ENCODE measurements at places on chromosomes 4 and X. TPM values are rescaled to one million over a fixed set of nuclear protein-coding genes. Genes with fewer than 3 reads are reported as not detected.
A peak's percentile ranks its signal among the peaks of the same experiment; 100 is the strongest.

- no peaks in the 10 kb centered on the region for H3K36me3 ChIP-seq
- H3K27ac ChIP-seq = no peak overlapping the region
- H3K4me3 ChIP-seq = no peak overlapping the region
- no peaks in the 10 kb centered on the region for H3K4me1 ChIP-seq
- H3K27me3 ChIP-seq = no peaks in the 10 kb centered on the region
These were observed 1577.0 kb upstream of the TENM3 start for GRCh38 chr4:180665994-180666824.

GRCh38 chr4:99207911-99208718 lies 10.9 kb downstream of the ADH6 start:
- H3K4me3 ChIP-seq = no peak overlapping the region
- H3K36me3 ChIP-seq = no peaks in the 10 kb centered on the region
- no peak for DNase-seq
- no peaks in the 10 kb centered on the region for H3K27me3 ChIP-seq
- H3K27ac ChIP-seq = no peak overlapping the region

- no peaks in the 10 kb centered on the region for H3K27me3 ChIP-seq
- H3K4me1 ChIP-seq = no peaks in the 10 kb centered on the region
- no peak for DNase-seq
- H3K4me3 ChIP-seq = no peak overlapping the region
- no peaks in the 10 kb centered on the region for H3K36me3 ChIP-seq
These were observed 68.0 kb downstream of the OPHN1 start for GRCh38 chrX:68365341-68365740.

GRCh38 chr4:46999566-46999965 lies 6.2 kb upstream of the GABRA4 start:
- no peaks in the 10 kb centered on the region for H3K36me3 ChIP-seq
- DNase-seq = no peak
- no peaks in the 10 kb centered on the region for H3K4me1 ChIP-seq
- H3K27ac ChIP-seq = no peak overlapping the region
- H3K4me3 ChIP-seq = no peak overlapping the region
- H3K27me3 ChIP-seq = no peaks in the 10 kb centered on the region

DNA sequence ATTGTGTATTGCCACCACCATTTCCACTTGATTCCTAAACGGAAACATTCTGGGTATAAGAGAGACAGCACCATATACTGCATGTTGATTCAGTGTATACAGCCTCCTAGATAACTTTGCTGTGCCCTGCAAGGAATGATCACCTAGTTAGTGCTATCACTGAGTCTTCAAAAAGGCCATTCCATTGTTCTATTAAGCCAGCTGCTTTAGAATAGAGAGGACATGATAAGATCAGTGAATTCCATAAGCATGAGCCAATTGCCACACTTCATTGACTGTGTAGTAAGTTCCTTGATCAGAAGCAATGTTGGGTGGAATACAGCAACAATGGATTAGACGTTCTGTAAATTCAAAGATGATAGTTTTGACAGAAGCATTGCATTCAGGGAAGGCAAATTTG lies 1047.3 kb downstream of the PCDH18 start:
- H3K4me3 ChIP-seq = no peak overlapping the region
- no peaks in the 10 kb centered on the region for H3K36me3 ChIP-seq
- no peak overlapping the region for H3K27ac ChIP-seq

DNA sequence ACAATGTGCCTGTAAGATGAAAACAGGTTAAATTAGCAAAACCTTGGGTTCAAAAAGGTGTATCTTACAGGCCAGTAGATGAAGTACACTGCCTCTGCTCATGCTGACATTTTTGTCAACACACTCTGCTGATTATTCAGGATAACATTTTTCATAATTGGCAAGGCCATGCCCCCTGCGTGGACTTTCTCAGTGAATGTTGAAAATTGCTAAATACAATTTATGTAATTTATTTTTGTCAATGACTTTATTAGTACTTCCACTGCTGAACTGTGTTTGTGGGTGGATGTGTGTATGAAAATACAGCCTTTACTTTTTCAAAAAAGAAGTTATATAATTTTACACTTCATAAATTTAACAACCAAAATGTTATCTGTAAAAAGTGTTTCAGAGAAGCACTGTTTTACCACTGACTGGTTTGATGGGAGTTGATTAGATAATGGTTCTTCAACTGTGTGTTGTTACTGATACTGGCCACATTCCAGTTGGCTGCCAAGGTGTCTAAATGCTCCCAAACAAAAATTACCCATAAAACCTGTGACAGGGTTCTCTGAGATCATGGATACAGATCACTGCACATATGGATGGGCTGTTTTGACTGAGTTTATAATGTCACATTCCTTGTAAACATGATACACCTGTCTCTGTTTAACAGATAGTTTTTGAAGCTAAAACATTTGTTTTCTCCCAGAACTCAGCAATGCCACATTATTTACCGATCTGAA lies 151.9 kb upstream of the SLC7A11 start:
- H3K27me3 ChIP-seq = no peaks in the 10 kb centered on the region
- no peak for DNase-seq

DNA sequence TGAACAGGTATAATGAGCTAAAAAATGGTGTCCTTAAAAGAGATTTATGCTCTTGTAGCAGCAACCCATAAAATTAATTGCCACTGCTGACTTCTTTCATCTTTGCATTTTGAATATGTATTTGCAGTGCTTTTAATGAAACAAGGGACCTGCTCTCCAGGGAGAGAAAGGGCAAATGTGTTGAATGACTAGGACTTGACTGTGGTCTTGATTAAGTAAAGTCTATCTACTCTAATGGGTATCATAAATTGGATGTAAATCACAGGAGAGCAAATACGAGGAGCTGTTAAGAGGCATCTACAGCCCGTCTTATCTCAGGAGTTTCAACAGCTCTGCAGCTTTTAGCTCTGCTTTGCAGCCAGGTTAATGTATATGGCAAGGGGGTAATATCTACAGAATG lies 216.4 kb downstream of the PALLD start:
- no peaks in the 10 kb centered on the region for H3K36me3 ChIP-seq
- peak overlapping the region; percentile 87 for H3K27ac ChIP-seq
- no peak overlapping the region for H3K4me3 ChIP-seq
- H3K4me1 ChIP-seq = no peaks in the 10 kb centered on the region
- H3K27me3 ChIP-seq = no peaks in the 10 kb centered on the region

GRCh38 chr4:163614866-163615265 lies 120.4 kb downstream of the TMA16 start:
- no peak for DNase-seq
- H3K27ac ChIP-seq = no peak overlapping the region

DNA sequence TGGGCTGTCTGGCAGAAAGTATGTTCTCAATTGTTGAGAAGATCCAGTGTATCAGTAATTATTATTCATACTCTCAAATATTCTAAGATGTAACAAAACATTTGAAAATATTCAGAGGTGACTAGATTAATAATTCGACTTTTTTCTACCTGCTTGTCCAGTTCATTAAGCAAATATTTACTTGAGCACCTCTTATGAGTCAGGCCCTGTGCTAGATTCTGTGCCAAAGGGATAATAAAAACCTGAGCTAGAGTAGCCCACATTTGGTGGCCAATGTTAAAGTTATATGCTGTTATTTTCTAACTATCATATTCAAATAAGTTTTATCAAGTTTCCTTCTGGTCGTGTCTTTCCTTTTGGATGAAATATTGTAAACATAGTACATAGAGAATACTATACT lies 58.5 kb downstream of the ARHGAP10 start:
- no peak overlapping the region for H3K4me3 ChIP-seq
- H3K4me1 ChIP-seq = no peaks in the 10 kb centered on the region
- H3K27ac ChIP-seq = peak overlapping the region; percentile 16
- H3K36me3 ChIP-seq = no peaks in the 10 kb centered on the region
- no peaks in the 10 kb centered on the region for H3K27me3 ChIP-seq

DNA sequence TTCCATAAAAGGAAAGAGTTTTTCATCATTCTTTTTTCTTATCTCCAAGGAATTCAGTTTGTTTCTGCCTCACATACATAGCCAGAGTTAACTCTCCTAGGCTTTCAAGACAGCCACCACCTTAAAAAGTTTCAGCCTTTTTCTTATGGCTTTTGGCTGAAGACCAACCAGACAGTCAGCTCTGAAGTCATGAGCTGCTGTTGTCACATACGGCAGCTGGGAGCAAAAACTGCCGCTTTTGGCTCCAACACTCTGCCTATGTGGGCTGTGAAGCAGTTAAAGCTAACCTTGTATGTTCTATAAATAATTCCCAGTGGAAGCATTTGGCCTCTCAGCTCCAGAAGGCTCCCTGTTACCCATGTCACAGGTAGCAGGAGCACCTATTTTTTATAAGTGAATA lies 104.1 kb downstream of the KLHL4 start:
- H3K4me1 ChIP-seq = no peaks in the 10 kb centered on the region
- no peak overlapping the region for H3K4me3 ChIP-seq
- no peaks in the 10 kb centered on the region for H3K36me3 ChIP-seq

GRCh38 chr4:45043911-45044310 lies 317.6 kb upstream of the GNPDA2 start:
- DNase-seq = no peak
- no peaks in the 10 kb centered on the region for H3K36me3 ChIP-seq
- H3K27me3 ChIP-seq = no peaks in the 10 kb centered on the region
- H3K4me1 ChIP-seq = no peaks in the 10 kb centered on the region
- no peak overlapping the region for H3K4me3 ChIP-seq
- H3K27ac ChIP-seq = no peak overlapping the region

GRCh38 chr4:13920111-13920875 lies 292.8 kb upstream of the BOD1L1 start:
- no peak overlapping the region for H3K4me3 ChIP-seq
- H3K36me3 ChIP-seq = no peaks in the 10 kb centered on the region
- no peaks in the 10 kb centered on the region for H3K27me3 ChIP-seq

DNA sequence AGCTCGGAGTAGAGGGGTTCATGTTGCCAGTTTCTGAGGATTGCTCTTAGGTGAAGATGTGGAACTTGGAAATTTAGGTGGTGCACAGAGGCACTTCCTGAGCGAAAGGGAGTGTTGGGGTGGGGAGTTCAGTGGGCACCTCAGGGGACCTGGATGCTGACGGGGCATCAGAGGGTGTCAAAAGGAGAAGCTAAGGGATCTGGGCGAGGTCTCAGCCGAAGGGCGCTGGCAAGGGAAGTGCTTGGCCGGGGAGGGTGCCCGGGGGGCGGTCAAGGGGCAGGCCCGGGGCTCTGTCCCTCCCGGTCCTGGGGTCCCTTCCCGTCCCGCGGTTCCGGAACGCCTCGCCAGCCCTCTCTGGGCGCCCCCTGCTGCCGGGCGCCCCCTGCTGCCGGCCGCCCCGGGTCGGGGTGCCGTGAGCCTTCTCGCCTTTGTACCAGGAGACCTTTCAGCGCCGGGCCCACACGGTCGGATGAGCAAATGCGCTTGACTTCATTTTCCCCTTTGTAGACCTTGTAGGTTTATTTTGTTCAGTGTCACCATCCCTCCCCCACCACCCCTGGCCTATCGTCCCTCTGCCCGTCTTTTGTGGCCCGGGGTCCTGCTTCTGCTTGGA lies 3.0 kb upstream of the PHOX2B start:
- H3K4me3 ChIP-seq = no peak overlapping the region
- H3K27me3 ChIP-seq = peaks cover 96% of the 10 kb centered on the region
- H3K4me1 ChIP-seq = no peaks in the 10 kb centered on the region
- H3K36me3 ChIP-seq = no peaks in the 10 kb centered on the region
- DNase-seq = no peak

DNA sequence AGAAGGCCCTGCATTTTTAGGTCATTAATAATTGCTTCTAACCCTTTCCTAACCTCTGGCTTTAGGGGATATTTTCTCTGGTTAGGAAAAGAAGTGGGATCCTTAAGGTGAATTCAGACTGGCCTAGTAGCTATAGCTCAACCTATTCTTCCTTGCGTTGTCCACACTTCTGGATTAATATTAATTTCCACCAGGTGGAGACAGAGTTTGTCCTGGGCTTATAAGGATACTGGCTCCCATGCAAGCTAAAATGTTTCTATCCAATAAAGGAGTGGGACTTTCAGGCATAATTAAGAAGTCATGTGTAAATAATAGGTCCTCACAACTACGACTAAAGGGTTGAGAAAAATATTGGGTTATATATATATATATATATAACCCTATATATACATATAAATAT lies 860.0 kb upstream of the POU3F4 start:
- H3K4me1 ChIP-seq = no peaks in the 10 kb centered on the region
- no peaks in the 10 kb centered on the region for H3K36me3 ChIP-seq
- no peak overlapping the region for H3K27ac ChIP-seq
- no peak overlapping the region for H3K4me3 ChIP-seq
- DNase-seq = no peak

The CENPVL1 gene
- not detected for total RNA-seq

The MOB1B gene
- 18.6 TPM for total RNA-seq

The IL1RAPL2 gene
- 1.1 TPM for total RNA-seq

The PAGE5 gene
- total RNA-seq = not detected

The SLC38A5 gene
- total RNA-seq = 4.6 TPM

The SYTL4 gene
- total RNA-seq = 41.9 TPM

The TRIM61 gene
- 2.8 TPM for total RNA-seq

The TIMM17B gene
- 45.1 TPM for total RNA-seq

The FAM149A gene
- 14.6 TPM for total RNA-seq

The RNF212 gene
- 4.6 TPM for total RNA-seq

All from sigmoid colon (tissue), 7 donors.